ENCODE measurements at places on chromosomes 7 and 10.

DNA sequence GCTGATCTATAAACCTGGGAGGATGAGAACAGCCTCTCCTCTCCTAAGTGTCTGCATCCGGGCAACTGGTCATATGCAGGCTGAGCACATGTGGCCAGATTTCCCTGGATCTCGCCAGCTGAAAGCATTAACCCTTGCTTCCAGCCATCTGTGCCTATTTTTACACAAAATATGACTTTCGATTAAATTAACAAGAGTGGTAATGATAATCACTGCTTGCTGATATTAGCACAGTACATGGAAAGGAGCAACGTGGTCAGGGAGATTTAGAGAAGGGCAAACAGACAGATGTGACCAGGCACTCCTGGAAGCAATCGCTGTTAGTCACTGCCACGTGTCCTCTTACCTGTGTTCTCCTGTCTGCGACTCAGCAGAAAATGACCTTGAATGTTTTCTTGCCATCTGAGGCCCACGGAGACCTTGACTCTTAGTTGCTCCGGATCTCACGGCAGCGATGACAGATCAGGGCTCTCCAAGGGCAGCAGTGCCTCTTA is 59.5 kb upstream of the NPTX2 start:
- DNase-seq: no peak

GRCh38 chr10:4343091-4343490 is 482.9 kb upstream of the AKR1E2 start:
- DNase-seq: no peak

GRCh38 chr10:7634142-7634894 is 32.4 kb downstream of the ITIH5 start:
- no peak for DNase-seq

DNA sequence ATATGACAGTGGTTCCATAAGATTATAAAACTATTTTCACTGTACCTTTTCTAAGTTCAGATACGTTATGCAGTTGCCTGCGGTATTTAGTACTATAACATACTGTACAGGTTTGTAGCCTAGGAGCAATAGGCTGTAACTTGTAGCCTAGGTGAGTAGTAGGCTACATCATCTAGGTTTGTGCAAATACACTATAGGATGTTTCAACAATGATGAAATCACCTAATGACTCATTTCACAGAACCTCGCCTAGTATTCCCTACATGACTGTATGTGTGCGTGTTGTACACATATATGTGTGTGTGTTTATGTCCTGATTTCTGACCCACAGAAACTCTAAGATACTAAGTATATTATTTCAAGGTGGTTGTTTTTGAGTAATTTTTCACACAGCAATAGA is 139.0 kb downstream of the HERPUD2 start:
- DNase-seq: no peak

DNA sequence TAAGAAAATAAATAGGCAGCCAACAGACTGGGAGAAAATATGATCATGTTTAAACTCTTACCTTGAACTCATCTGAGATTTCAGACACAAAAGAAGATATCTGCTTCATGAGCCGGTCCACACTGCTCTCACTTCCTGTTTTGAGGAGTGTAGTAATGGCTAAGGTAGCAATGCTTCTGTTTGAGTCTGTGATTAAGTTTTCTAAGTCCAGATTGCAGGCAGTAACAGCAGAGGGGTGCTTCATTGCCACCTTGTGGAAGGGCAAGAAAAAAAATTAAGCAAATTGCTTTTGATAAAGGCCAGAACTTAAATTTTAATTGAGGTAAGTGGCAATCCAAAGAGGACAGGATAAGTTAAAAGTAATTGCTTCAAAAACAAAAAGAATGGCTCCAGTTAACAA is 69.1 kb downstream of the MEST start:
- peak; percentile 31 for DNase-seq

DNA sequence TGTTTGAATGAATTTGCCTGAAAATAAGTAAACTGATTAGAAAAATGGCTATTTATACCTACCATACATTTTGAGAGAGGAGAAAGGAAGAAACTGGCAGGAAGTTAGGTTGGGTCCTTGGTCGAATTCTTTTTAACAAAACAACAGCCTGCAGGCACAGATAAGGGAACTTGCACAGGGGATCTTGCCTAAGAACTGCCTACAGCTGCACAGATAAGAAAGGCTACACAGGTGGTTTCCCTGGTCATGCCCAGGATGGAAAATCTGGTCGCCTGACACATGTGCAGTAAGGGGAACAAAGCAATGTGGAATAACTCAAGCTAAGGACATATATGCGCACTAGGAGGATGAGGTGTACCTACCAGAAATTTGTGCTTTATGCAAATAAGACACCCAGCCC is 732.1 kb upstream of the POT1 start:
- DNase-seq: no peak

DNA sequence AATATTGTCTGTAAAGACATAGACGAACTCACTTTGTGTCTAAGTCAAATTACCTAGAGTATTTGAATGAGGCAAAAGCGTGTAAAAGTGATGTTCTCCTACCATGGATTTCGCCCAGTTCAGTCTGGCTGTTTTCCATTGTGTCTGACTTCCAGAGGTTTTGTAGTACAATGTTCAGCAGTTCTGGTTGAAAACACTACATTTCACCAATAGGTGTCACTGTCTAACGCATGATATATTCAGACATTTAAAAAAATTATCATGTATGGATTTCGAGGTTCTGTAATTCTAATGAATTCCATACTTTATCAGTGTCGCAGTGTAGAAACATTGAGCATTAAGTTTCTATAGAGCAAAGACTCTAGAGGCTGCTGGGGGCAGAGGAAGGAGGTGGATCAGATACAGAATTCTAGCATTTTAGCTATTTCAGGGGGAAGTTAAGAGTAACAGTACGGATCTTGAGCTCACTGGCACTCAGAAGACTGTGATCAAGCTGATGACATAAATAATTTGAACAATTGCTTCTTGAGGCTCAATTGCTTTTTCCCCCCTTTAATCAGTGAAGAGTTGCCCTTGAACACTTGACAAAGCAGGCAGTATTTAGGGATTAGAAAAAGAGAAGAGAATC is 196.9 kb upstream of the RHOBTB1 start:
- DNase-seq: peak; percentile 80

DNA sequence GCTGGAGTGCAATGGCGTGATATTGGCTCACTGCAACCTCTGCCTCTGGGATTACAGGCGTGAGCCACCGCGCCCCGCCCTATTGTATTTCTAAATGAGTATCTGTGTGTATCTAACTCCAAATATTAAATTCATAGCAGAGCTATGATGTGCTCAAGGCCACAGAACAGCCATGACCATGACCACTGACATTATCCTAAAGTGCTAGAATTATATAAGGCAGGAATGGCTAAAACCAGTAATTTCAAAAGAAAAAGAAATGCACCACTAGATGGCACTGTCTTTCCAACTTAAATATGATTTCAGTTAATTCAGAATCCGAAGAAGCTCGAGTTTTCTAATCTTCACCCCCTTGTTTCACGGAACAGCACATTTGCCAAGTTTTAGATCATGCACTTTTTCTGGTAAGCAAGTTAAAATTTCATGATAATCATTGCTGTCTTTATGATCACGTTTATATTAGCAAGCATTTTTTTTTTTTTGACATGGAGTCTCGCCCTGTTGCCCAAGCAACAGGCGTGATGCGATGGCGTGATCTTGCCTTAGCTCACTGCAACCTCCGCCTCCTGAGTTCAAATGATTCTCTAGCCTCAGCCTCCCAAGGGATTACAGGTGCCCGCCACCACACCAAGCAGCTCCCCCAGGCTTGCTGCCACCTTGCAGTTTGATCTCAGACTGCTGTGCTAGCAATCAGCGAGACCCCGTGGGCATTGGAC is 65.3 kb downstream of the OR13A1 start:
- peak; percentile 58 for DNase-seq

DNA sequence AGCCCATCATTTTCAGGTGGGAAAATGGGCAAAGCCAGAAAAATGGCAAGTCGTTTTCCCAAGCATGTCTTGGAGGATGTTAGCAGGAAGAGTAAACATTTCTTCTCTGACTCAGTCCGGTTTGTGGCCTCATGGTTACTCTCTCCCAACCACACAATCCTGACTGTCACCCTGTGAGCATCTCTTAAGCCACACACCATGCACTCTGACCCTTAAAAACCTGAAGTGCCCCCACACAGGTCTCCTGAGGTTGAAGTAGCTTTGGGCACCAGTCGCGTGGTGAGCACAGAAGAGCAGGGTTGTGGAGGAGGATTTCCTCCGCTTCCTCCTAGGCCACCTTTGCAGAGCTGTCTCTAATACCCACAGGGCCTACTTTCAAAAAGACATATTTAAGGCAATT is 387.3 kb upstream of the NPVF start:
- peak; percentile 18 for DNase-seq

- DNase-seq: peak; percentile 51
These were observed 9.8 kb upstream of the RALA start for GRCh38 chr7:39613577-39613976.

- no peak for DNase-seq
These were observed 66.8 kb downstream of the UPF2 start for GRCh38 chr10:11975795-11976194.

GRCh38 chr10:100209303-100209702 is 20.1 kb downstream of the CHUK start:
- peak; percentile 54 for DNase-seq

GRCh38 chr10:1526436-1527055 is 210.8 kb downstream of the ADARB2 start:
- no peak for DNase-seq

DNA sequence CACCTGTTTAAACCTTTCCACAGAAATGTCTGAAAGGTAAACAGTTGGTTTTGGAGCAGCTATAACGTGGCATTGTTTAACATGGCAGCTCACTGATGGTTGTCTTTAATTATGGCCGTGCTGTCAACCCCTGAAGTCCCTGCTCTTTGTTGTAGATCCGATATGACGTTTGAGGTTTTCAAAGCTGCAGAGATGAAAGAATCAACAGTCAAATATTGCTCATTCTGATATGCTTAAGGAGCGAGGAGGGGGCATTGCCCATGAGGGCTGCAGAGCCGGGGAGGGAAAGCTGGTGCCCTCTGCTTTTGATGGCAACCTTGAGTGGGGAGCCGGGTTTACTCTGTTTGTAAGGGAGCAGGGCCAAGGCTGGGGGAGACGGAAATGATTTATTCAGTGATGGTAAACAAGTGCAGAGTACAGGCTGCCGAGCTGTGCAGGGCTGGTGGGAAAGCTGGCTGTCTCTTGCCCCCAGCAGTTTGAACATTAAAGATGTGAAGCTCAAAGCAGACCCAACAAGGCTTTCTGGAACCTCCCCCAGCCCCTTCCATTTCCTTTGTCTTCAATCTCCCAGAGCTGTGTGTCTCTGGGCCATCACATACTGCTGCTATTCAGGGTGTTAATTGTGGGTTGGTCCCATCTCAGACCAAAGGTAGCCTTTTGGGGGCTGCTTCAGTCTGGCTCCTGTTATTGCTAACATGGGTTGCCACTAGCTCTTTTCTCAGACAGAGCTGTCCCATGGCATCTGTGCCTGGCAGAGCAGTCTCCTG is 345.5 kb downstream of the LRMDA start:
- DNase-seq: no peak

DNA sequence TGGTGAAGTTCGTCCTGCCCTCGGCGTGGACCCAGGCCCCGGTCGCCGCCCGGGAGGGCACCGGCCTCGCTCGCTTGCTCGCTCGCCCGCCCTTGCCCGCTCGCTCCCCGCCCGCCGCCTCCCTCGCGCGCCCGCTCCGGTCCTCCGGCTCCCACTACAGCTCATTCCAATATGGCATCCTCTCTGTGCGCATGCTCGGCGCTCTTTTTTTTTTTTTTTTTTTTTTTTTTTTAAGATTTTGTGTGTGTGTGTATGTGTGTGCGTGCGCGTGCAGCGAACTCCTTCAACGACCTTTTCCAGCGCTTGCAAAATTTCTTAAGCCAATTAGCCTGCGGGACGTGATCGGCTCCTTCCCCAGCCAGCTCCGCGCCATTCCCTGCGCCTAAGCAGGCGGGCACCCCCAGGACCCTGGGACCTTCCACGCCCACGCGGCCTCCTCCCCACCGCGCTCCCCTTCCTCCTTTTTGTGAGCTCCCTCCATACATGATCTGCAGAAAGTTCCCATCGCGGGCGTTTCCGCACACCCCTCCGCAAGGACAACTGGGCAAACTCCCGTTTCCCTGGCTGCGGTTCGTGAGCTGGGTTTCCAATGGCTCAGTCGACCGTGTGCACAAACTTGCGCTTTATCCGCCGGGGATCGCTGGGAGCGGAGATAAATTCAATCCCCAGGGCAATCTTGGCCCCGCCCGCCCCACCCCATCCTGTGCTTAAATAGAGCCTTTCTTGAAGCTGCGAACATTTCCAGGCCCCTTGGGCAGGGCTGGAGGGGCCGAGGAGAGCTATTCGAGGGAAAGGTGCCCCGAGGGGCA is at the start of gene SFMBT2:
Gene SFMBT2 (minus strand): TSS at position 173 of the 809 bp plus-strand sequence. CDS start 29,136 bp downstream, outside the sequence.
- peak; percentile 59 for DNase-seq

DNA sequence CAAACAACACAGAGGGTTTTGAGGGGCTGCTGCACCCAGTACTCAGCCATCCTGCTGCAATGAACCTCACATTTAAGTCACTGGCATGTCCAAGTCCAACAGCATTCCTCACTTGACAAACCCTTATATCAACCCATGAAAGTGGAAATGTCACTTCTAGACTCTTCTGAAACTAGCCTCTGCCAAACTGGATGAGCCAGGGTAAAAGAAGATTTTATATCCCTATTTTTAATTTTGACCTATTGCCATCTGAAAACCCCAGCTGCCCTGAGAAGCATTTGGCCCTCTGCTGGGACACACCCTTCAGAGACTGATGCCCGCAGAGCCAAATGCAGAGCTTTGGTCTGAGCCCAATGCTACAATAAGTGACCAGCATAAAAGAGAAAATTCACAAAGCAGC is 201.1 kb downstream of the ANK3 start:
- no peak for DNase-seq

GRCh38 chr7:114519240-114519639 is 104.6 kb downstream of the FOXP2 start:
- peak; percentile 25 for DNase-seq

DNA sequence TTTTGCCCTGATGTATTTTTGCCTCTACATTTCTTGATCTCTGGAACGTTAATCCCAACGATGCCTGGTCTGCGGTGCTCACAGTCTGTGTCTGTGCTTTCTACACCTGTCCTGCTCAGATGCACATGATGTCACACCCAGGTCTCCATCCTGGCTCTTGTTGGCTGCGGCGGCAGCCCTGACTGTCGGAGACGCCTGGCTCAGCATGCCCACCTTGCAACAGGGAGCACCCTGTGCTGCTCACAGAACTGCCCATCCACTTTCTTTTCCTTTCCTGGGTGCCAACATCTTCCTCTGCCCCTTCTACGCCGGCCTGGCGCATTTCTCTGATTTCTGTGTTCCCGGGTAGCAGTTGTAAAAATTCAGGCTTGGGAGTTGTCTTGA is 106.2 kb downstream of the CUX1 start:
- no peak for DNase-seq

GRCh38 chr7:150909200-150909995 is 57.1 kb downstream of the AOC1 start:
- DNase-seq: no peak

All from fibroblast of skin of scalp (primary cell).